ENCODE measurements at places on chromosomes 11 and 22.

DNA sequence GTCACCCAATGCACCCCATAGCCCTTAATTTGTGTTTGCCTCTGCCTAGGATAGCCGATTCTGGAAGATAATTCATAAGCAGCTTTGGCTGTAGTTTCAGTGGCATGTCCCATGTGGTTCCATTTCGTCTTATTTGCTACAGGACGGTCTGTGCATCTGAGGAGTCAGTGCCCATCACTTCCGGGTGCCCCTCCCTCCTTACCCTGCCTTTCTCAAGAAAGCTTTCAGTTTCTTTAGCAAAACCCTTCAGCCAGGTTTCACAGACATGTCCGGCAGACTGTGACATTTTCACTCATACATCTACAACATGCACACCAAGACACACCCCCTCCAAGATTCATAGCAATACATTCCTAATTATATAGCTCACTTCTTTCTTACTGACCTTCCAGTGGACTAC is 14.3 kb downstream of the TP53AIP1 start:
- no peak overlapping the region for H3K27ac ChIP-seq
- no peaks in the 10 kb centered on the region for H3K4me1 ChIP-seq
- H3K27me3 ChIP-seq: no peaks in the 10 kb centered on the region
- DNase-seq: no peak

DNA sequence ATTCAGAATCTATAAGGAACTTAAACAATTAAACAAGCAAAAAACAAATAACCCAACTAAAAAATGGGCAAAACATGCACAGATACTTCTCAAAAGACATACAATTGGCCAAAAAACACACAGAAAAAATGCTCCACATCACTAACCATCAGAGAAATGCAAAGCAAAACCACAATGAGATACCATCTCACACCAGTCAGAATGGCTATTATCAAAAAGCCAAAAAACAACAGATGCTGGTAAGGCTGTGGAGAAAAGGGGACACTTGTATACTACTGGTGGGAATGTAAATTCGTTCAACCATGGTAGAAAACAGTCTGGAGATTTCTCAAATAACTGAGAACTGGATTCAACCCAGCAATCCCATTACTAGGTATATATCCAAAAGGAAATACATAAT is 24.8 kb downstream of the ENTHD1 start:
- no peaks in the 10 kb centered on the region for H3K27me3 ChIP-seq
- H3K36me3 ChIP-seq: no peaks in the 10 kb centered on the region

DNA sequence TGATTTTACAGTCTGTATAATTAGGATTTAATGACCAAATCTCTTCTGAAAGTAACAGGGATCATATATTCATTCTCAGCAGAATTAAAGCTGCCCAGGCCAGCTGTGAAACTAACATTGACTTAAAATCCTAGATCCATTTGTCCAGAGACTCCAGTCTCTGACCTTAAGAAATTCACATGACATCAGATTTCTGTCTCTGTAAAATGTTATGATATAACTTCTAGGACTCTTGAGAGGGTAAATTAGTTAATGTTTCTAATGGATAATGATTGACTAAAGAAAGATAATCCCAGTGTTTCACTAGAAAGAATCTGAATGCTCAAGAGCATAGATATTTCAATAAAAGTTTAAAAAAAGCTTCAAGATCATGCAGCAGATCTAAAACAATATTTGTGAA is 6.3 kb downstream of the NOX4 start:
- no peaks in the 10 kb centered on the region for H3K4me1 ChIP-seq
- H3K27ac ChIP-seq: no peak overlapping the region
- no peak for DNase-seq
- no peaks in the 10 kb centered on the region for H3K27me3 ChIP-seq

DNA sequence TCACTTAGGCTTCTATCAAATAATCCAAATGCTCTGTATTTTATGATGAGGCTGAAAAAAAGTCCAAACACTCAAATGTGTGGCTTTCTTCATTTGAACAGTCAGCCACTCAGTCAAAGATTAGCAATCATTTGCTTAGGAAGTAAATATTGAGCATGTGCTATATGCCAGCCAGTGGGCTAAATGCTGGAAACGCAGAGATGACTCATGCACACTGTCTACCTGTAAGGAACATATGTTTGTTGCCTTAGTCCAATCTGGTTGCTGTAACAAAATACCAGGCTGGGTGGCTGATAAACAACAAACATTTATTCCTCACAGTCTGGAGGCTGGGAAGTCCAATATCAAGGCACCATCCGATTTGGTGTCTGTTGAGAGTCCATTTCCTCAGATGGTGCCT is 617.3 kb downstream of the NTM start:
- H3K27ac ChIP-seq: no peak overlapping the region
- no peaks in the 10 kb centered on the region for H3K36me3 ChIP-seq

GRCh38 chr11:131656839-131657211 is 286.4 kb downstream of the NTM start:
- H3K4me1 ChIP-seq: peaks cover 10% of the 10 kb centered on the region
- H3K4me3 ChIP-seq: no peak overlapping the region
- H3K36me3 ChIP-seq: no peaks in the 10 kb centered on the region
- DNase-seq: no peak

GRCh38 chr11:14258221-14258935 is 100.6 kb downstream of the RRAS2 start:
- H3K36me3 ChIP-seq: no peaks in the 10 kb centered on the region
- H3K4me3 ChIP-seq: no peak overlapping the region
- H3K4me1 ChIP-seq: peaks cover 22% of the 10 kb centered on the region
- H3K27ac ChIP-seq: no peak overlapping the region

DNA sequence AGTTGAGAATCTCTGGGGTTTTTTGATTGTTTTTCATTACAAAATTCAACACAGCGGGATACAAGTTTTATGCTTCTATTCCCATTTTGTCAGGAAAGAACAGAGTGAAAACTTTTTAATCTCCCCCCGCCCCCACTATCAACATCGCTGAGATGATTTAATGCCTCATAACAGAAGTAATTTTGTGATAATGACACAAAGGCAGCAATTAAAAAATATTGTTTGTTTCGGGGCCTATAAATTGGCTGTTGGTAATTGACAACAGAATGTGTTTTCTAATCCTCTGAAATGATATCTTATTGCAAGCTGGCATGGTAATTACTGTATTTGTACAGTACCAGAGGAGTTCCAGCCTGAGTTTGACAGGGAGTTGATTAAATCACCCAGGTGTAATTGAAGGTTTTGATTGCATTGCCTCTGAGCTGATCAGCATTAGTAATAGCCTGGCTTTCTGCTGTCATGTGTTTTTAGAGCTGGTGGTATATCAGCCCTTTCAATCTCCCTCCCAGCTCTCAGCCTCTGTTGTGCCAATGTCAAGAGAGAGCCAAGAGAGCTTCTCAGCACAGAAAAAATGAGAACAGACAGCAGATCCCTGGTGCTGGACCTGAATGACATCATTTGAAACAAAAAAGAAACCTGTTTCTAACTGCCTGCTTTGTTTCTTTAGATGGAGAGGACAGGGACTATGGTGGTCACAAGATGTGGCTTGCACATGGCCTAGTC is 265.1 kb downstream of the FAM76B start:
- H3K36me3 ChIP-seq: no peaks in the 10 kb centered on the region
- H3K4me1 ChIP-seq: no peaks in the 10 kb centered on the region
- no peaks in the 10 kb centered on the region for H3K27me3 ChIP-seq
- DNase-seq: no peak
- no peak overlapping the region for H3K4me3 ChIP-seq

DNA sequence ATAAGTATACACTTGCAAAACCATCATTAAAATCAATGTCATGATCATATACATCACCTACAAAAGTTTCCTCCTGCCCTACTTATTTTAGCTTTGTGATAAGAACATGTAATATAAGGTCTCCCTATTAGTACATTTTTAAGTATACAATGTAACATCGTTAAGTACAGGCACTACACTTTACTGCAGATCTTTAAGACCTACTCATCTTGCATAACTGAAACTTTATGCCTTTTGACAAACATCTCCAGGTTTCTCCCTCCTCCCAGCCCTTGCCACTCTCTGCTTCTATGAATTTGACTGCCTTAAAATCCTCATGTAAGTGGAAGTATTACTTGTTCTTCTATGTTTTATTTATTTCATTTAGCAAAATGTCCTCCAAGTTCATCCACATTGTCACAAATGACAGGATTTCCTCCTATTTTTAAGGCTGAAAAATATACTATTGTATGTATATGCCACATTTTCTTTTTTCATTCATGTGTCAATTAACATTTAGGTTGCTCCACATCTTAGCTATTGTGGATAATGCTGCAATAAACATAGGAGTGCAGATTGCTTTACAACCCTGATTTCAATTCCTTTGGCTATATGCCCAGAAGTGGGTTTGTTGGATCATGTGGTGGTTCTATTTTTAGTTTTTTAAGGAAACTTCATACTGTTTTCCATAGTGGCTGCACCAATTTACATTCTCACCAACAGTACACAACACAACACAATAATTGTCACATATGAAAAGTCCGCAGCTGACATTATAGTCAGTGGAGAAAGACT is 471.1 kb upstream of the ANO3 start:
- no peaks in the 10 kb centered on the region for H3K36me3 ChIP-seq
- H3K27me3 ChIP-seq: no peaks in the 10 kb centered on the region
- H3K4me3 ChIP-seq: no peak overlapping the region
- no peaks in the 10 kb centered on the region for H3K4me1 ChIP-seq
- H3K27ac ChIP-seq: no peak overlapping the region

- no peak overlapping the region for H3K4me3 ChIP-seq
- peak overlapping the region; percentile 29 for H3K27ac ChIP-seq
- DNase-seq: peak; percentile 99
- H3K27me3 ChIP-seq: no peaks in the 10 kb centered on the region
Observed at GRCh38 chr11:118889797-118890196, 6.1 kb downstream of the CXCR5 start.

DNA sequence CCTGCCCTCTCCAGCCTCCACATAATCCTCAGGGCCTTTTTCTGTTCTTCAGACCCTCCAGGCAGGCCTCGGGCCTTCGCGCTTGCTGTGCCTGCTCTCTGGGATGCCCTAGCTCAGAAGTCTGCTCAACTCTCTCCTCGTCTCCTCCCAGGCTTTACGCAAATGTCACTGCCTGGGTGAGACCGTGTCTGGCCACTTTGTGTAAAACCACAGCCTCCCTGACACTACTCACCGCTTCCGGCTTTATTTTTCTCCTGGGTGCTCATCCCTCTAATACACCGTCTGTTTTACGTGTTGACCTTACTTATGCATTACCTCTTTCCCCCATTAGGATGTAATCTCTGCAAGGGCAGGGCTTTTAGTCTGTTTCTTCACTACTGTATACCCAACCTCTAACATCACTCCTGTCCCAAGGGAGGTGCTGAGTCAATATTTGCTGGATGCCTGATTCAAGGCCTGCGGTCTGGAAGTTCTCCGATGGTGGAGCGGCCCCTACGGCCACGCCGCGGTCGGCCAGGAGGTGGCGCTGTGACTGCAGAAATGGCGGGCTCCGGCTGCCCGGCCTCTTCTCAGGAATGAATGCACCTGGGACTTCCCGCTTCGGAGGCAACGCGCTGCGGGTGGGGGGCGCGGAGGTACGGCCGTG is 58.2 kb upstream of the THY1 start:
- H3K4me1 ChIP-seq: no peaks in the 10 kb centered on the region
- DNase-seq: peak; percentile 82
- H3K27ac ChIP-seq: no peak overlapping the region
- H3K4me3 ChIP-seq: no peak overlapping the region

GRCh38 chr11:128759597-128759996 is 65.7 kb downstream of the FLI1 start:
- H3K27ac ChIP-seq: peak overlapping the region; percentile 7
- DNase-seq: no peak
- H3K27me3 ChIP-seq: no peaks in the 10 kb centered on the region
- no peaks in the 10 kb centered on the region for H3K4me1 ChIP-seq
- no peaks in the 10 kb centered on the region for H3K36me3 ChIP-seq
- H3K4me3 ChIP-seq: no peak overlapping the region

GRCh38 chr22:27576815-27577573 is 224.6 kb downstream of the MN1 start:
- peak overlapping the region; percentile 2 for H3K27ac ChIP-seq
- DNase-seq: no peak
- peaks cover 9% of the 10 kb centered on the region for H3K4me1 ChIP-seq
- H3K27me3 ChIP-seq: no peaks in the 10 kb centered on the region
- no peaks in the 10 kb centered on the region for H3K36me3 ChIP-seq

DNA sequence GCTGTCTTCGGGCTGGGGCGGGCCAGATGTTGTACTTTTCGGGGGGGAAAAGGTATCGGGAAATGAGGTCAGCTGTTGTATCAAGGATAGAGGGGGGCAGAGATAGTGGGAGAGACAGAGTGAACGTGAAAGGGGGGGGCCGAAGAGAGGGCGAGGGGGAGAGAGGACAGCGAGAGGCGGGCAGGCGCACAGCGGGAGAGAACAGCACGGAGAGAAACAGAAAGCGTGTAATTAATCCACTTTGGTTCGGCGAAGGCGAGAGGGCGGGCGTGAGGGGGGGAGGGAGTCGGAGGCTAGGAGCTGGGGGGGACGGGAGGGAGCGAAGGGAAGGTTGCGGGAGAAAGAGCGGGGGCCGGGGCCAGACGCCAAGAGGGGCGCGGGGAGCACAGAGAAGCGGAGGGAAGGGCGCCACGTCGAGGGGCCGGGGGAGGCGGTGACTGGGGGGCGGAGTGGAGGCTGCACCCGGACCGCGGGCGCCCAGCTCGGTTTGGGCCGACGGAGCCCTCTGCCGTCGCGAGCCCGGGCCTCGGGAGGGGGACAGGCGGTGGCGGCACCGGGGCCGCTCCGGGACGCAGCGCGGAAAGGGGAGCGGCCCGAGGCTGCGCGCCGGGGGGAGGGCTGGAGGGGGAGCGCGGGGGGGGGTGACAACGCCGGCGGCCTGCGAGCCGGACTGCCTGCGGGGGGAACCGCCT is 612 bp downstream of the IGF2 start:
- H3K27ac ChIP-seq: no peak overlapping the region
- peaks cover 47% of the 10 kb centered on the region for H3K27me3 ChIP-seq
- DNase-seq: no peak
- H3K36me3 ChIP-seq: peaks cover 19% of the 10 kb centered on the region
- H3K4me1 ChIP-seq: peaks cover 7% of the 10 kb centered on the region

DNA sequence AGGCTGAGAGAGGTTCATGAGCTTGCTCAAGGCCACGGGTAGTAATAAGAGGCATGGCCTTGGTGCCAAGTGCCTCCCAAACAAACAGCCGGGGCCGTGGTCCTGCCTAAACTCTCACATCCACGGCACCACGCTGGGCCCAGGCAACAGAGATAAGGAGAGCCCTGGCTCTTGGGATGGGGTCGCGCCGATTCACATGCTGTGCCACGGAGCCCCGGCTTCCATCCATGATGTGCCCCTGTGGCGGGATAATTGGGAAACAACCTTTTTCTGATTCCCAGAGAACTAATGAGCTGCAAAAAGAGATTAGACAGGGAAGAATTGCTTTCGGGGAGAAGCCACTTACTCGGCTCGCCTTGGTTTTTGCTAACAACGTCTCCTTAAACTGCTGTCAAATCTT is 22.0 kb downstream of the TP53AIP1 start:
- no peaks in the 10 kb centered on the region for H3K4me1 ChIP-seq
- no peak overlapping the region for H3K27ac ChIP-seq
- no peak overlapping the region for H3K4me3 ChIP-seq
- H3K27me3 ChIP-seq: no peaks in the 10 kb centered on the region
- no peak for DNase-seq

DNA sequence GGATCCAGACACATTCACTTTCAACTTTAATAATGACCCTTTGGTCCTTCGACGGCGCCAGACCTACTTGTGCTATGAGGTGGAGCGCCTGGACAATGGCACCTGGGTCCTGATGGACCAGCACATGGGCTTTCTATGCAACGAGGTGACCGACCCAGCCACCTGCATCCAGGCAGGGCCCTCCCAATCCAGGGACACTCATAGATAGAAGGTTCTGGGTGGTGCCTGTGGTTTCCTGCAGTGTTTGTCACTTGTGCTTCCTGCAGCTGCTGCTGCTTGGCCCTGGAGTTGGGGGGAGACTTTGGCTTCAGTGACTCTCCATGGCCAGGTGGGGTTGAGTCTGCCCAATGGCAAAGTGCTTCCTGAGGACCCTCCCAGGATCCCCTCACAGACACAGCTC is 7.3 kb downstream of the APOBEC3B start:
- DNase-seq: no peak
- no peaks in the 10 kb centered on the region for H3K27me3 ChIP-seq
- no peaks in the 10 kb centered on the region for H3K4me1 ChIP-seq
- no peak overlapping the region for H3K27ac ChIP-seq
